ENCODE measurements at places on chromosomes 3 and 15. TPM values are rescaled to one million over a fixed set of nuclear protein-coding genes. Genes with fewer than 3 reads are reported as not detected.
A peak's percentile ranks its signal among the peaks of the same experiment; 100 is the strongest.

DNA sequence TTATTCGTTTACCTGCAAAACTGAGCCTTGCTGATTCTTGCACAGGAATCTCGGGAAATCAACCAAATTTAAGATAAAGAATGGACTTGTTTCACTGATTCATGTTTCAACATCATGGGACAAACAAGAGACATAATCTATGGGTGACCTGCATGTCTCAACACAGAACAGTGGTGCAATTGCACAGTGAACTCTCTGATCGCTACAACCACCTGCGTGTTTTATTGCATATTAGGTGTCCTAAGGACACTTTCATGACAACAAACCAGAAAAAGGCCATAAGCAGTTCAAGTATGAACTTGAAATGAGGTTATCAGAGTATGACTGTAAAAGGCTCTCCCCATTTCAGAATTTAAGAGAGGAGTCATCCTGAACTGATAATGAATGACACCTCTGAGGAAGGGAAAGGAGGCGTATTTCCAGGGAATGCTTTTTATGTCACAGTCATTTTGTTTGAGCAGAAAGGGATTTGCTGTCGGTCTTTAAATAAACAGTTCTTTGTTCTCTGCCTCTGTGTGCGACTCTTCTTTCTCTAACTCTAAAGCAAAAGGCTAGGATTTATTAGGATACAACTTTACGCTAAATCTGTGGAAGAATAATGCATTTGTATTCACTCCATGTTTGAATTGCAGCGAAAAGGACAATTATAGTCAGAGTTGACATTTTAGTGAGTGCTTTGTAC is 167.2 kb downstream of the RBMS3 start:
- DNase-seq: no peak

GRCh38 chr3:66397745-66398144 is 103.1 kb downstream of the LRIG1 start:
- peak; percentile 93 for DNase-seq

DNA sequence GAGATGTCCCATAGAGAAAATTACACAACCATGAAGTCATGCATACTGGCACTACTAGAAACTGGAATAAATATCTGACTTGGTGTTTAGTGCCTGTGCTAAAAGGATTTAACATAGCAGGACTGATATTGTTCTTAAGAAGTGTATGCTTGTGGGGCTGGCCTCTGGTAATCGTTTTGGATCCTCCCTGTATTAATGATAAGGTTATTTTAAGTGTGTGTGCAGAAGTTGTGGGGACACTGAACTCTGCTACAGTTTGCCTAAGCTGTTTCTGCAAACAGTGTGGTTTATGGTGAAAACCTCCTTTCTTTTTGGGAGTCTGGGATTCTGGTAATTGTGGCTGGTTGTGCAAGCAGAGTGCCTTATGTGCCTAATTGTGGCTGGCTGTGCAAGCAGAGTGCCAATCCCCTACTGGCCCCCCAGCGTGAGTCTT is 120.8 kb downstream of the CLASP2 start:
- DNase-seq: no peak

Gene ROBO2
- 0.44 TPM for polyA plus RNA-seq

Gene GPD1L
- 54.1 TPM for polyA plus RNA-seq
